ENCODE measurements at places on chromosomes 3 and 15.

GRCh38 chr3:109853077-109853731 is 515.9 kb upstream of the DPPA4 start:
- DNase-seq = no peak

DNA sequence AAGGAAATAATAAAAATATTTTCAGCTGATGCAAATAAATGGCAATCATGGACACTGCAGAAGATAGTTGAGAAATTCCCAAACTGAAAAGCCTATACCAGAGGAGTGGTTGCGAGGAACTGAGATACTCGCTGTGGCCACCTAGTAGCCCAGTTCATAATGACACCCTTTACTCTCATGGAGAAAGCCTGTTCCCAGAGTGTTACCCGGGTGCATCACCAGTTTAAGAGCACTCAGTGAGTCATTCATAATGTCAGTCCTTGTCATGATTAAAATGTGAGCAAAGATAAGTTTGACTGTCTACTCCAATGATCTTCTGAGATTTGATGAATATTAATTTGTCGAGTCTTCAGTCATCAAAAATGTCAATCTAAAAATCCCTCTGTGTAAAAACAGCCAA is 138.4 kb upstream of the LRRC3B start:
- no peak for DNase-seq

- DNase-seq = no peak
Observed at GRCh38 chr15:65743637-65744252, 48.3 kb downstream of the DENND4A start.

- DNase-seq = no peak
Observed at GRCh38 chr15:53539878-53540277, 219.6 kb downstream of the WDR72 start.

GRCh38 chr3:122952520-122952919 is 75.0 kb downstream of the SEMA5B start:
- DNase-seq = no peak

DNA sequence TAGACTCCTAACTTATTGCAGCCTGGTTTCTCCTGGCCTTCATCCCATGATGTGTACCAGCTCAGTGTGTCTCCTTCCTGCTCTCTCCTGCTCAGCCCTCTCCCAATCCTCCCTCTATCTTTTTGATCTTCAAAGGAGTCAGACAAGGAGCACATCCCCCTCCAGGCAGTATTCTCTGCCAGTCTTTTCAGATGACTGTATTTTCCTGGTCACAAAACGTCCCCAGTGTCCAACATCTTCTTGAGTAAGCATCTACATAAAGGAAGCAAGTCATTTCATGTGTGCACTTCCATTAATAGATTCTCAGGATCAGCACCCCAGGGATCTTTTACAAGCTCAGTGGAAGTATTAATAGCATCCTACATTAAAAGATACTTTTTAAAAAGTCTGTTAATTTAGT is 148.9 kb upstream of the THBS1 start:
- DNase-seq = no peak

GRCh38 chr15:78634210-78635145 is 6.5 kb downstream of the CHRNB4 start:
- no peak for DNase-seq

GRCh38 chr3:21509731-21510470 is 241.1 kb downstream of the ZNF385D start:
- DNase-seq = no peak

DNA sequence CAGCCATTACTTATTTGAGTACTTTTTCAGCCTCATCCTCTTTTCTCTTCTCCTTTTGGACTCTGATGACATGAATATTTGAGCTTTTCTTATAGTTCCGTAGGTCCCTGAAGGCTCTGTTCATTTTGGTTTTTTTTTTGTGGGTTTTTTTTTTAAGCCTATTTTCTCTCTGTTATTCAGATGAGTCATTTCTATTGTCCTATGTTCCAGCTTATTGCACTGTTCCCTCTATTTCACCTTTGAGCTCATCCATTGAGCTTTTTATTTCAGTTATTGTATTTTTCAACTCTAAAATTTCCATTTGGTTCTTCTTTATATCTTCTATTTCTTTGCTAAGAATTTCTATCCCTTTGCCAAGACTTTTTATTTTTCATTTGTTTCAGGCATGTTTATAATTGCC is 7.2 kb upstream of the MGLL start:
- no peak for DNase-seq

GRCh38 chr3:110093411-110093810 is 756.1 kb upstream of the DPPA4 start:
- no peak for DNase-seq

DNA sequence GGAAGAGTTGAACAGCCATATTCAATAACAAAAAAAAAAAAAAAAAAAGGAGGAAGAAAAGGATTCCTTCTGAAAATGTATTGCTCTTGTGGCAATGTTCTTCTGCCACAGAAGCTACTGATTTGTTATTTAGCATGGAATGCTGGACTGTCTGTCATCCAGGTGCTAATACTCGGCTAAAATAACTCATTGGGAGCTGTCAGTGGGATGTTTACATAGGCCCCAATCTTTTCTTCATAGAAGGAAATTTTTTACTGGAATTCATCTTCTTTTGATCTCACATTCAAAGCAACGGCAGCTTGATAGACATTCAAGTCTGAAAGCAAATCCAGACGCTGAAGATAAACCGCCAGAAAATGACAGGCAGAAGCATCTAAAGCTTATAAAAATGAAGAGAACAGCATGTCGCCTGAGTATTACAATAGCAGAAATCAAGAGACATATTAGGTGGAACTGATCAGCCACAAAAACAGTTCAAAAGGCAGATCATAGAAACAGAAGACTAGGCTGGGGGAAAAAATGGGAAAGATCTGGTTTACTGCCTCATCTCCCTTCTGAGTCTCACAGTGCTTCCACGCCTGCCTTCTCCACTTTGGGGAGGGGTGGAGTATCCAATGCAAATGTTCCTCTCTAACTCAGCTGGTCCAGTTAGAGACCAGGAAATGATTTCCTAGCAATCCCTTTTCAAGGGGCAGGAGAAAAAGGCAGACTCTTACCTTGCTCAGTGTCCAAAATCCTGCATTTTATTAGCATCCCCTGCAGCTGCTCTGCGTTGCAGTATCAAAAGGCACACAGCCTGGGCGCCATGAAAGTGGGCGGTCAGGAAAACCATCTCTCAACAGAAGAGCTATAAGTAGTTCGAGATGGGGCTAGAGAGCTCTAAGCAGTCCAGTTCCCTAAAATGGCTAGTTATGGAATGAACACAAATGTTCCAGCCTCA is 451.9 kb downstream of the FOXP1 start:
- DNase-seq = no peak

GRCh38 chr3:135449046-135449445 is 516.5 kb upstream of the PPP2R3A start:
- no peak for DNase-seq

DNA sequence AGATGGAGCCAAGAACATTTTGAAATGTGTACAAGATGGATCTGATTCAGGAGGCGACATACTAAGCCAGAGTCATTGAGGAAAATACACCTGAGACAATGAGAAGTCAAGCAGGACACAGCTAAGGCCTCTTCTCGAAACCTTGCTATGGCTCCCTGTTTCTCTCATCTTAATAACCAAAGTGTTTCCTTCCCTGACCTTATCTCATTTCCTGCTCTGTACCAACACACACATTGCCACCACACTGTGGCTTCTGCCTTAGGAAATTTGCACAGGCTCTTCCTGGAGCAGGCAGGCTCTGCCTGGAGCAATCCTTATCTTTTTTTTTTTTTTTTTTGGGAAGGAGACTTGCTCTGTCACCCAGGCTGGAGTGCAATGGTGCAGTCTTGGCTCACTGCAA is 36.6 kb downstream of the OXSM start:
- no peak for DNase-seq

- DNase-seq = no peak
Observed at GRCh38 chr3:126412841-126413692, 18.4 kb downstream of the CFAP100 start.

DNA sequence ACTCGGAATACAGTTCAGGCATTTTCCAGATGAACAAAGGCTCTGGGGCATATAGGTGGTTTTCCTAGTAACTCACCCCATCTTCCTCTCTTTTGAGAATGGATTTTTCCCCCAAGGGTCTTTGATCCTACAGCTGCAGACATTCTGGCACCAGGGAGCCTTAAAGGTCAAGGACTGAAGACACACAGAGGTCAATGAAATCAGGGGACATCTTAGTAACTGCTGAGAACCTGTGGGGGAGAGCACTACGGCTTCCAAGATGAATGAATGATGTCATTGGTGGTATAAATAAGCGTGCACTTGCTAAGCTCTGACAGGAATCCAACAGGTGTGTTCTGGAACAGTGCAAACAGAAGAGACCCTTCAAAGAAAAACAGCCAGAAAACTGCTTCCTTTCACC is 36.3 kb downstream of the TMEM212 start:
- no peak for DNase-seq

GRCh38 chr3:194421-194820 is 2.1 kb upstream of the CHL1 start:
- no peak for DNase-seq

DNA sequence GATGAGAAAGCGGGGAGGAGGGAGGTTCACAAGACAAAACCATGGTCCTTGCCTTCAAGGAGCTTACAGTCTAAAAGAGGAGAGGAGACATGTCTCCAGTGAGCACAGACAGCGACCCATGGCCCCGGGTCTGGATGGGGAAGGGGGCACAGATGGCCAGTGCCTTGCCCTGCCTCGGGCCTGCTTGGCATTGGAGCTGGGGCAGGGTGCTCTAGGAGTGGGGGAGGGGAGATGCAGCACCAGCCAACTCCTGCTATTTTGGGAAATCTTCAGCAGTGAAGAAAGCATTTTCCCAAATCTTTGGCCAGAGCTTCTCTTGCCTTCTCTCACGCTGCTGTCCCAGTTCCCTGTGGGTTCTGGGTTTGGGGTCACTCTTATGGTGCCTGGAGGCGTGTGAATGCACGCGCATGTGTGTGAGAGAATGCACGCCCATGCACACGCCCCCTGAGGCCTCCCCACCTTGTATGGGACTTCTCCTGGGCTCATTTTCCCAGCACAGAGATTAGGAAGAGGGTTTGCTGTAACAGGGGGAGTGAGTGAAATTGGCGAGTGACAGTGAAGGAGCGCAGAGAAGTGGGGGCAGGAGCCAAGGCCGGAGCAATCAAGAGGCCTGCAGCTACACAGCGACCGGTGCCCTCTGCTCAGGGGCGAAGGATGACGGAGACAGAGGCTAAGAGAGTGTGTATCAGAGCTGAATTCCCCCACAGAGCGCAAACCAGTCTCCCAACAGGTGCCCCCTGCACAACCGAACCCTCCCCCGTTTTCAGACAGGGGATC is 71.5 kb downstream of the SEMA5B start:
- no peak for DNase-seq

DNA sequence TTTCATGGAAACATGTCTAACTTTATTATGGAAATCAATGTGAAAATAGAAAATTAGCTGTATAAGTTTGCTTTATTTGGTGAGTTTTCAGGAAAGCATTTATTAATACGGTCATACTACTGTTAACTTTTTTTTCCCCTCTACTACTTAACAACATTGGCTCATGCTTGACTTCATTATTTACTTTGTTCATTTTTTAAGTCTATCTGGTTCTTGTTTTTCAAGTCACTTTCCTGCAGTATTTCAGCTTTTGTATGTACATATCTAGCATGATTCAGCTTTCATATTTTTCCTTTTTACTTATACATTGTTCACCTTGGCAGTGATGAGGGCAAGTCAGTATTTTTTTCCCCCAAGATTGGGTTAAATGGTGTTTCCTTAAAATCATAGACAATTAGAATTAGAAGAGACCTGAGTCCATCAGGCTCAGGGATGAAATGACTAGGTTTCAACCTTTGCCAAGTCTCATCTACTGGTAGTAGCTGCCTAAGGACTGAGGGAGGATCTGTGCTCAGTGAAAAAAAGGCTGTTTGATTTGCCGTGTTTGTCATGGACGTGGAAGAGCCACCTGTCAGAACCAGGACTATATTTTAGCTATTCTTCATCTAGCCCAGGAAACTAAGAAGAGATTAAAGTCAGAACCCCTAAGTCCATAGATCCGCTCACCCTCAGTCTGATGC is 15.4 kb downstream of the TMOD3 start:
- no peak for DNase-seq

DNA sequence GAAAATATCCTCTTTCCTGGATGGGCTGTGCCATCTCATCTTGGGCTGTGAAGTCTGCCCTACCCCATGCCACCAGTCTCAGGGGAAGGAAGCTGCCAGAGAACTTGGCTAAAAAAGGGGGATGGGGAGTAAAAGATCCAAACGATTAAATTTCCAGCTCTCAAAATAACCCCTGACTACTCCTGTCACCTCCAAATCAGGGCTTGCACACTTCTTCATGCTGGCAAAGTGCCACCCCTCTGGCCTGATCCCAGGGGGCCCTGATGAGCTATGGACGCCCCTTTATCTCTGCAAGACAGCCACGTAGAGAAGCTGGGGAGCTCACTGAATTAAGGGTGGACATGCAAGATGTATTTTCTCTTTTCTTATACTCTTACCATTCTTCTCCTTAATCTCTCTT is 1.2 kb upstream of the MLF1 start:
- DNase-seq = no peak

DNA sequence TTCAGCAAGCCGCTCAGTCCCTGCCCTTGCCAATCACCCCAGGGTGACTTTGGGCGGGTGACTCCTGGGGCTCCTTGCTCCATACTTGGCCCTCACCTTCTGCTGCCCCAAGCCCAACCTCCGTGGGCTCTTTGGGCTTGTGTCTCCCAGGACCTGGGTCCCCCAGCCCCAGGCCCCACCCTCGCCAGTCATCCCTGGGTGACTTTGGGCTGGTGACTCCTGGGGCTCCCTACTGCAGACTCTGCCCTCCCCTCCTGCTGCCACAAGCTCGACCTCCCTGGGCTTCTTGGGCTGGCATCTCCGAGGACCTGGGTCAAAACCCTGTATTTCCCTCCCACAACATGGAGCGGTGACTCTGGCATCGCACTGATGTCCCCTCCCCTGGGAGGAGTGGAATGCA is 151.5 kb downstream of the GOLGA6L4 start:
- no peak for DNase-seq

- no peak for DNase-seq
Observed at GRCh38 chr3:17076940-17077605, 192.3 kb downstream of the PLCL2 start.

GRCh38 chr3:165797551-165797950 is 39.7 kb downstream of the BCHE start:
- DNase-seq = no peak

Data from activated CD8-positive, alpha-beta memory T cell treated with anti-CD3 and anti-CD28 coated beads for 1 hour (primary cell).